ENCODE measurements at places on chromosomes 1 and 21.

- no peak for DNase-seq
Measured at GRCh38 chr1:151406176-151406575, 6.8 kb downstream of the PSMB4 start.

GRCh38 chr1:222529181-222529580 is 18.7 kb downstream of the HHIPL2 start:
- no peak for DNase-seq

GRCh38 chr1:183914276-183914675 is 109.4 kb downstream of the RGL1 start:
- DNase-seq, result no peak

DNA sequence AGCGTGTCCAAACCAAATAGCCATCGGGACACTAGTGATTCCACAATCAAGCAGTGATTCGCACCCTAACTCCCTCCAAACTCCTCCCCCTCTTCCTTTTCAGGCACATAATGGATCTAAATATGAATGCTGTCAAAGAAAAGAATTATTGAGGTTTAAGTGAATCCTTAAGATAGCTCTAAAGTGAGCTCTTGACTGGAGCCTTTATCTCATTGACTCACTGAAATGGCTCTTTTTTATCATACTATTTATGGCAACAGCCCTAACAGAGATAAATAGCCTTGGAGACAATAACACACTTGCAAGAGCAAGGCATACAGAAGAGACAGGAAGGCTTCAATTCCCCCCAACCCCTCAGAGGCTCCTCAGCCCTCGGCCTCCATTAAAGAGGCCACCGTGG is 143.3 kb downstream of the PLXNA2 start:
- DNase-seq, result peak; percentile 13

DNA sequence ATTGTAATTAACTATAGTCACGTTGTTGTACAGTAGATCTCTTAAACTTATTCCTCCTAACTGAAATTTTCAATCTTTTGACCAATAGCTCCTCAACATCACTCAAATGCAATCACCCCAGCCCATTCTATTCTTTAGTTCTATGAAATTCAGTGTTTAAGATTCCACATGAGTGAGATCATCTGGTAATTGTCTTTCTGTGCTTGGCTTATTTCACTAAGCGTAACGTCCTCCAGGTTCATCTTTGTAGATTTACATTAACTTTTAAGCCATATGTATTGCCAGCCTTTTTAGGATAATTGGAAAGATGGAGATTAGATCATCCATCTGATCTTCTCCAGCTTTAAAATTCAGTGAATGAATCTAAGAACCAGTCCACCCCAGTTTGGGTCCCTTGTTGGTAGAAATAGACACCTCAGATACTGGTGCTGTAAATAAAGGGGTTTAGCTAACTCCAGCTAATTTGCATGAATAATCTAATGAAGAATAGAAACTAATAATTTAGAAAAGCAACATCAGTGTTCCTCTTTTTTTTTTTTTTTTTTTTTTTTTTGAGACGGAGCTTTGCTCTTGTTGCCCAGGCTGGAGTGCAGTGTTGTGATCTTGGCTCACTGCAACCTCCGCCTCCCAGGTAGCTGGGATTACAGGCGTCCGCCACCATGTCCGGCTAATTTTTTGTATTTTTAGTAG is 7.0 kb downstream of the S100A10 start:
- DNase-seq, result no peak

GRCh38 chr1:67052741-67053534 is 1.0 kb downstream of the SLC35D1 start:
- no peak for DNase-seq

GRCh38 chr1:196308176-196308575 is 300.1 kb downstream of the KCNT2 start:
- no peak for DNase-seq

- no peak for DNase-seq
Measured at GRCh38 chr1:121587777-121588176, 403.0 kb downstream of the SRGAP2C start.

GRCh38 chr1:57678138-57678537 is 254.3 kb upstream of the DAB1 start:
- no peak for DNase-seq

- DNase-seq, result no peak
Measured at GRCh38 chr1:143665606-143666005, 306.2 kb downstream of the FAM72C start.

DNA sequence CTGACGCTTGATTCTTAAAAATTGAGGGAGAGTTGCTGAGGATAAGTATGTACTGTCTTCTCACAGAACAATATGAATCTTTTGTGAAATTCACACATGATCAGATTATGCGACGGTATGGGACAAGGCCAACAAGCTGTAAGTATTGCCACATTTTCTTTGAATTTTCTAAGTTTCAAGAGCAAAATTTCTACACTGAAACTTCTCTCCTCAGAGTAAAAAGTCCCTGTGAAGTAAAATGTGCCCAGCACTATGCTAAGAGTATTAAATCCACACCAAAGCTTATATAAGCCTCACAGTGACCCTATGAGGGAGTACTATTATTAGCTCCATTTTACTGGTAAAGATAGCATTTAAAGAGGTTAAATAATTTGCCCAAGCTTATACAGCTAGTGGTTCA is 12.2 kb downstream of the AKIRIN1 start:
- no peak for DNase-seq

DNA sequence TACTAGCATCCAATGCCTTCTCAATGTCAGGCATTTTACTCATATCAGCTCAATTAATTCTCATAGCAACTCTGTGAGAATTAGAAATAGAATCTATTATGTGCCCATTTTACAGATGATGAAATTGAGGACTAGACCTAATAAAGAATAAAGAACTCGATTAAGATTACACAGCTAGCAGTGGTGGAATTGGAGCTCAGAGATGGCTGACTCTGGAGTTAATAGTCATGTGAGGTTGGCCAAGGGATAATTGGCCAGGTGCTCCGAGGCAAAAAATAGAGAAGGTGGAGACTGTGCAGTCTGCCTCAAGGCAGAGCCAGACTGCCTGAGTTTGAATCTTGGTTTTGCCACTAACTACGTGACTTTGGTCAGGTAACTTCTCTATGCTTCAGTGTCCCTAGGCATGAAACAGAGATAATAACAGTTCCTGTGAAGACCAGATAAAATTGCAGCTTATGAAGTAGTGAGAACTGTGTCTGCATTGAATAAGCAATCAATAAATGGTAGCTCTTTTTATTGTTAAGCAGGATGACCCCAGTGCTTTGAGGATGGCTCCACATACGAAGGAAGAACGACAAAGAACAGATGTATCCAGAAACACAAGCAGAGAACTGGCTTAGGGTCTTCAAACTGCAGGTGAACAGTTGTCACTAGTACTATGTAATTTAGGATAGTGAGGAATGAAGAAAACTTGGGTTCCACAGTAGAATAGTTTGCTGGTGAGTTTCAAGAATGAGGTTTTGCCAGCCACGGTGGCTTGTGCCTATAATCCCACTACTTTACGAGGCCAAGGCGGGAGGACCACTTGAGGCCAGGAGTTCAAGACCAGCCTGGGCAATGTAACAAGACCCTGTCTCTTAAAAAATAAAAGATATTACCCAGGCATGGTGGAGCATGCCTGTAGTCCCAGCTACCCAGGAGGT is 6.9 kb upstream of the CCSAP start:
- no peak for DNase-seq

- DNase-seq, result no peak
Measured at GRCh38 chr1:107342768-107343167, 201.9 kb downstream of the NTNG1 start.

DNA sequence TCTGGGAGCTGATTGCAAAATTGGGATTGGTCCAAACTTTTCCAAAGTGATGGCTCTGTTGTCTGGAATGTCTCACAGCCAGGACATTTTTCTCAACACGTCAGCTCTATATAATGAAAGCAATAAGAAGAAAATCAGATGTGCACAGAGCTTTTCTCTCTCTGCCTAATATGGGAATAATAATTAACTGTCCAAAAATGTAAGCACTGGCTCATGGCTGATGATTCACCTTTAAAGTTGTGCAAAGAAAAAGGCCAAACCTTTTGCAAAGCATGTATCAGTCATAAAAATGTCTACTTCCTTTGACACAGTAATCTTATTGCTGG is 30.4 kb downstream of the ZNF281 start:
- DNase-seq, result peak; percentile 78

DNA sequence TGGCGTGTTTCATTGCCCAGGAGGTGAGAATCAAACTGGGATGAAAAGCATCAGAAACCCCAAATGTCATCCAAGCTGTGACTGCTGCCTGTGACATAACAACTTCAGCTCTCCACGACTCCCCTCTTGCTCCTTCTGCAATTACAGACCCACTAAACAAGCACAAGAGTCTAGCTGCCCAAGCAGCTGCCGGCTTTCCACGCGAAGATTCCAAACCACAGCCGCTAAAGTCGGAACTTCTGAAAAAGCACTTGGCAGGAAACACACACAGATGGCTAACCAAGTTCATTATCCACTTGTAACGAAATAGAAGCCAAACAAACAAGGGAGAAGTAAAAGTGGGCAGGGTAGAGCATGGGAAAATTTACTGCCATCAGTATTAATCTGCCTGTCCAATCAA is 198.1 kb downstream of the SLC35F3 start:
- no peak for DNase-seq

DNA sequence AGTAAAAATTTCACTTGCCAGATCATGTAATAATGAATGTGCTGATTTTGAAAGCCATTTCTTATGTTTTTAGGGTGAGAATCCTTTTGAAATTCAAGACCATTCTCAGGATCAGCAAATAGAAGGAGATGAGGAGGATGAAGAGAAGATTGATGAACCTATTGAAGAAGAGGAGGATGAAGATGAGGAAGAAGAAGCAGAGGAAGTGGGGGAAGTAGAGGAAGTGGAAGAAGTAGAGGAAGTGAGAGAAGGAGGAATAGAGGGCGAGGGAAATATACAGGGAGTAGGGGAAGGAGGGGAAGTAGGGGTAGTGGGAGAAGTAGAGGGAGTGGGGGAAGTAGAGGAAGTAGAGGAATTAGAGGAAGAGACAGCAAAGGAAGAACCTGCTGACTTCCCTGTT is 32.4 kb downstream of the ZNF326 start:
- DNase-seq, result no peak

GRCh38 chr1:200530623-200531261 is 89.8 kb downstream of the KIF14 start:
- DNase-seq, result no peak

GRCh38 chr1:219741011-219741970 is 128.4 kb upstream of the ZC3H11B start:
- no peak for DNase-seq

DNA sequence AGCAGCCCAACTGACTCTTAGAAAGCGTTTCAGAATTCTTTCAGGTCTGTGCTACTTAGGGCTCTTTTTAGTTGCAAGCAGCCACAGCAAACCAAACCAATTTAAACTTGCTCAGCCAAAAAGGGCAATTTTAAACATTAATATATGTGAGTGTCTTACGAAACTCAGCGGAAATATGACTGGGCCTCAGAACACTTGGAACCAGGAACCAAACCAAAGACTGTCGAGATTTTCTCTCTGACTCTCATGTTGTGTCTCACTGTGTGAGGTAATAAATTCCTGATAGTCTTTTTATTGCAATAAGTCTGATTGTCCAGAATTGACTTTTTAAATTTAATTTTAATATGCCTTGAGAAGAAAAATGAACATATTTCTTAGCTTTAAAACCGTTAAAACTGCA is 122.3 kb downstream of the SYF2 start:
- no peak for DNase-seq

- DNase-seq, result peak; percentile 91
Measured at GRCh38 chr1:9211291-9211811, 23.2 kb upstream of the H6PD start.

- DNase-seq, result no peak
Measured at GRCh38 chr1:231686384-231686783, 59.8 kb downstream of the DISC1 start.

- DNase-seq, result no peak
Measured at GRCh38 chr1:61711969-61712368, 13.0 kb downstream of the TM2D1 start.

GRCh38 chr1:85463731-85464496 is 1.0 kb downstream of the DDAH1 start:
- DNase-seq, result no peak

DNA sequence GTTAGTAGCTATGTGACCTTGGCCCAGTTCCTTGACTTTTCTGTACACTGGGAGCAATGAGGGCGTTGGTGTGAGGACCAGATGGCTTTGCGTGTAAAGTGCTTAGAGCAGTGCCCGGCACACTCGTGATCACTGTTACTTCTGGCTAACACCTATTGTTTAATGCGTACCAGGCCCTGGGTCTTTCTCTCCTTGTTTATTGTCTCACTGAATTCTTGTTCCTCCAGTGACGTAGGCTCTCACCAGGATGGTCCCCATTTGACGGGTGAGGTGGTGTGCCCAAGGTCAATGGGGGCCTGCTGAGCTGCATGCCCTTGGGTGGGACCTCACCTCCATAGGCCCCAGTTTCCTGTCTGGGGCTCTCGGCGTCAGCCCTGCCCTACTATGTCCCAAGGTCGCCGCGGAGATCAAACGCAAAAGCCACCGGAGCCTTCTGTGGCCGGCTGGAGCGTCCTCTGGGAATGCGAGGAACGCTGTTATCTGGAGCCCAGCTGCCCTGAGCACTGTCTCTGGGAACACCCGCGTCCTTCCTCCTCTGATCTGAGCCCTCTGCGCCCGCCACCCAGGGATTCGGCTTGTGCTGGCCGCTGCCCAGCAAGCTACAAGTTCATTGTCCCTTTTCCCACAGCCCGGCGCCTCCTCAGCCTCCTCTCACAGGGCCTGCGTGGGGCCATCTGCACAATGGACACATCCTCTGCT is 28.9 kb downstream of the ALPL start:
- no peak for DNase-seq

GRCh38 chr1:183089025-183089639 is 65.9 kb downstream of the LAMC1 start:
- DNase-seq, result no peak

- no peak for DNase-seq
Measured at GRCh38 chr1:67809887-67810286, 23.4 kb downstream of the GNG12 start.

DNA sequence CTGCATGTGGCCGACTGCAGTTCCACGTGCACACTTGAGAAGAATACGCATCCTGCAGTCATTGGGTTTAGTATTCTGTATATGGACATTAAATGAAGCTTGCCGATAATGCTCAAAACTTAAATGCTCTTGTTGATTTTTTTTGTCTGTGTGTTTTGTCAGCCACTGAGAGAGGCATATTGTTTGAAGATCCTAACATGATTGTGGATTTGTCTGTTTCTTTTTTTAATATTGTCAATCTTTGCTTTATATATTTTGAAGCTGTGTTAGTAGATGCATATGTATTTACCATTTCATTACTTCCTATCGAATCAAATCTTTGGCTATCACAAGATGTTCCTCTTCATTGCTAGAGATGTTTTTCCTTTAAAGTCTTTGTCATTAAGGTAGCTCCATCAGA is 73.2 kb downstream of the FHAD1 start:
- DNase-seq, result no peak

- no peak for DNase-seq
Measured at GRCh38 chr1:203238535-203238934, 9.1 kb upstream of the CHIT1 start.

- DNase-seq, result no peak
Measured at GRCh38 chr1:53069663-53070327, 7.8 kb downstream of the PODN start.

GRCh38 chr1:36532810-36533401 is 50.2 kb upstream of the CSF3R start:
- DNase-seq, result no peak

GRCh38 chr1:20207546-20207945 is 21.2 kb upstream of the PLA2G2C start:
- DNase-seq, result no peak

All from non-pigmented ciliary epithelial cell (primary cell).